Renal cortex interstitium (tissue), 15 donors: ENCODE measurements at places on chromosomes 1 and 21. TPM values are rescaled to one million over a fixed set of nuclear protein-coding genes. Genes with fewer than 3 reads are reported as not detected.

Gene AQP10
- 0.09 TPM for polyA plus RNA-seq

DNA sequence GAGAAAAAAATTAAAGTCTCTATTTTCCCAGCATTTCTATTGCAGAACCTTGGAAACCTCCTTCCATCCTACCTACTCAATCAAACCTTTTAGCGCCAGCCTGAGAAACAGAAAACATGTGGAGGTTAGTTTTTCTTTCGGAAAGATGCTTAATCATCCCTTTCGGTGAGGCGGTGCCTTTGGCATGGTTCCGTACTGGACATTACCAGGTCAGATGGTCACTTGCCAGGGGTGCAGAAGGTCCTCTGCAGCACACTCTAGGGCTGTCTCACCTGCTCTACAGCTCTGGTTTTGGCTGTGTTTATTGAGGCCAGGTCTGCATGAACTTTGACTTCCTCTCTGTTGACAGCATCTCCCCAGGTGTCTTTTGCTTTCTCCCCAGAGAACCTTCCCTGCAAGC lies 121.5 kb downstream of the PLD5 start:
- no peak for DNase-seq

GRCh38 chr1:22754106-22754768 lies 43.6 kb downstream of the EPHB2 start:
- no peak for DNase-seq

DNA sequence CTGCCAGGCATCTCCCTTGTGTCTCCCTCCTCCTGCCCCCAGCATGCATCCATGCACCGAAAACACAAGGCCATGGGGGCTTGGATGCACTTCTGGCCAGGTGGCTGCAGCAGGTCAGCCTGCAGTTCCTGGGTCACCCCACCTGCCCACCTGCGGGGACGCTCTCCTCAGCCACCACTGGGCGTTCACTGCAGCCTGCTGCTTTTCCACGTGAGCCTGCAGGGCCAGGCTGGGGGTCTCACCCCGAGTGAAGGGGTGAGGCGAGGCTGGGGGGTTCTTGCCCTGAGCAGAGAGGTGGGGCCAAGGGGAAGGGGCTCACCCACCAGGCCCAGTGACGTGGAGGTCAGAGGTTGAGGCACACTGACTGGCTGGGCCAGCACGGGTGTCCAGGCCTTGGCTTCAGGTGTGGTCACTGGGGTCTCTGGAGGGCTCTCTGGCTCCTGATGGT lies 64.6 kb downstream of the WNT9A start:
- no peak for DNase-seq

GRCh38 chr1:30126848-30127247 lies 596.5 kb downstream of the MATN1 start:
- DNase-seq: no peak

- DNase-seq: no peak
These were observed 269.5 kb downstream of the GRIK3 start for GRCh38 chr1:36764798-36765197.

Gene GJA8
- 0.39 TPM for polyA plus RNA-seq

Gene GIPC2
- polyA plus RNA-seq: 19.7 TPM

- no peak for DNase-seq
These were observed 199.9 kb downstream of the LRRC40 start for GRCh38 chr1:70005386-70006034.

- no peak for DNase-seq
These were observed 3.2 kb upstream of the NPL start for GRCh38 chr1:182786223-182786994.

- DNase-seq: no peak
These were observed 22.8 kb downstream of the MYOM3 start for GRCh38 chr1:24089027-24089742.

GRCh38 chr21:40129809-40130208 lies 262.6 kb downstream of the PCP4 start:
- no peak for DNase-seq
